Midbrain (tissue), 1 donor: ENCODE measurements at places on chromosomes 6 and 20.

- DNase-seq = no peak
Measured at GRCh38 chr20:61311656-61312387, 59.8 kb downstream of the CDH4 start.

- no peak for DNase-seq
Measured at GRCh38 chr6:163288066-163288465, 126.5 kb upstream of the QKI start.

- DNase-seq = peak; percentile 76
Measured at GRCh38 chr6:149082320-149082719, 235.2 kb upstream of the TAB2 start.

GRCh38 chr6:142444376-142444775 lies 142.6 kb downstream of the ADGRG6 start:
- DNase-seq = no peak

DNA sequence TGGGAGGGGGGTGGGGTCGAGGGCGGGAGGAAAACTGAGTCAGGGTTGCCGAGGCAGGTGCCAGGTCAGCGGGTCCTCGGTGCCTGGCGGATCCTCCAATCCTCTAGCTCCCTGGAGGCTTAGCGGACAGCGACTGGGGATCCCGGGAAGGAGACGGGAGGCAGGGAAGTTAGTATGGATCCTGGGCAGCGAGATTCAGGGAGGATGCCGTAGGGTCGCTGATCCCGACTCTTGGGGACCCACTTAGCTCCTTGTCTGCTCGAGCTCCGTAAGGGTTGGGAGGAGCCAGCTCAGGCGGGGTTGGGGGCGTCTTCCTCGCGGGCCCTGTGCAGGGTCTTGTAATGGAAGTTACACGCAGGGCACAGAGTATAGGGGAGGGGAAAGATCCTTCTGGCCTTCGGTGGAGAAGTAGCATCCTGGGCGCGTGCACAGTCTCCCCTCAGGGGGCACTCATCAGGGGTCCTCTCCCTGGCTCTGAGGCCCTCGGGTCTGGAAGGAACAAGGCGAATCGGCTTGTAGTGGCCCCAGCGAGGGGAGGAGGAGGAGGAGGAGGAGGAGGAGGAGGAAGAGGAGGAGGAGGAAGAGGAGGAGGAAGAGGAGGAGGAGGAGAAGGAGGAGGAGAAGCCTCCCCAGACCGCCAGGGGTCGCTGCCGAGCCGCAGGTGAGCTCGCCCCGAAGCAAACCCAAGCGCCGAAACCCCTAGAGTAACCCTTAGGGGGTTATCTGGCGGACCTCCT lies 6.4 kb upstream of the SLC12A5 start:
- peak; percentile 51 for DNase-seq

GRCh38 chr6:83221276-83221675 lies 28.1 kb downstream of the RWDD2A start:
- DNase-seq = no peak
